ENCODE measurements at places on chromosomes 16 and 17.

GRCh38 chr17:49951362-49952082 is 17.5 kb upstream of the DLX4 start:
- no peak for DNase-seq

DNA sequence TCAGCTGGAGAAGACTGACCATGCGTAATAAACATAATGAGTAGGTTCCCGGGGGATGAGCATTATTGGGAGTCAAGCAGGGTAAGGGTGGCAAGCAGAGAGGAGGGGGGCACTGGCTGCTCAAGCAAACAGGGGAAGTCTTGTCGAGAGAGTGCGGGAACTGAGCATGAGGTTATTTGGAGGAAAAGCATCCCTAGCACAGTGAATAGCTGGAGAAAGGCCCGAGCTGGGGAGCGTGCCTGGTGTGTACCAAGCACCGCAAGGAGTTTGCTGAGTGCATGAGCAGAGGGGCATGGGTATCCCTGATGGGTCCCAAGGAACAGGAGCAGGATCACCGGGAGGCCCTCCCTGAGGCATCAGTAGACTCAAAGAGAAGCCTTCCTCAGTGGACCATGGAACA is 17.2 kb downstream of the CYTH1 start:
- DNase-seq, result no peak

GRCh38 chr16:88527186-88527936 is 42.8 kb upstream of the ZC3H18 start:
- peak; percentile 72 for DNase-seq

DNA sequence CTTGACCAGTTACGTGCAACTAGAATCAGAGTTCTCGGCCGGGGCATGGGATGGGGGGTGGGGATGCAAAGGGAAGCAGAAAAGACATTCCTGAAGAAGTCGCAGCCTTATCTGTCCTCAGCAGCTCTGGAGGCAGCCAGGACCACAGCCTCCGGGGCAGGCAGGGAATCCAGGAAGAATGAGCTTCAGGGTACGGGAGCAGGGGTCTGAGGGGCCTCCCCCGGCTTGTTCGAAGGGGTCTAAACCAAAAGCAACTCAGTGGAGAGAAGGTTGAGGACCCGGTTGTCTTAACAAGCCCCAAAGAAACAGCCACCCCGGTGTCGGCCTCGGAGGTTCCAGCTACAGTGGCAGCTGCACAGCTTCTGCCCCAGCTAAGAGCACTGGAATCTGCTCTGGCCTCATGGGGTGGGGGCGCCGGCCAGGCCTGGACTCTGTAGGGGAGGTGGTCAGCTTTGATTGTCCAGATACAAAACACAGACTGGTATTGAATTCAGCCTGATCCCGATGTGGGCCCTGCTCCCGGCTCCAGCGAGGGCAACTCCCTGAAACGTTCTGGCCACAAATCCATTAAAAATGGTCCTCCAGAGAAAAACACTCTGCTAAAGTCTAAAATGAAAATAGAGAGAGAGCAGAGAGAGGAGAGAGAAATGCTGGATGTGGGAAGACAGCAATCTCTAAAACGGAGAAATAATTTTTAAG is 7.7 kb downstream of the HOXB4 start:
- no peak for DNase-seq

DNA sequence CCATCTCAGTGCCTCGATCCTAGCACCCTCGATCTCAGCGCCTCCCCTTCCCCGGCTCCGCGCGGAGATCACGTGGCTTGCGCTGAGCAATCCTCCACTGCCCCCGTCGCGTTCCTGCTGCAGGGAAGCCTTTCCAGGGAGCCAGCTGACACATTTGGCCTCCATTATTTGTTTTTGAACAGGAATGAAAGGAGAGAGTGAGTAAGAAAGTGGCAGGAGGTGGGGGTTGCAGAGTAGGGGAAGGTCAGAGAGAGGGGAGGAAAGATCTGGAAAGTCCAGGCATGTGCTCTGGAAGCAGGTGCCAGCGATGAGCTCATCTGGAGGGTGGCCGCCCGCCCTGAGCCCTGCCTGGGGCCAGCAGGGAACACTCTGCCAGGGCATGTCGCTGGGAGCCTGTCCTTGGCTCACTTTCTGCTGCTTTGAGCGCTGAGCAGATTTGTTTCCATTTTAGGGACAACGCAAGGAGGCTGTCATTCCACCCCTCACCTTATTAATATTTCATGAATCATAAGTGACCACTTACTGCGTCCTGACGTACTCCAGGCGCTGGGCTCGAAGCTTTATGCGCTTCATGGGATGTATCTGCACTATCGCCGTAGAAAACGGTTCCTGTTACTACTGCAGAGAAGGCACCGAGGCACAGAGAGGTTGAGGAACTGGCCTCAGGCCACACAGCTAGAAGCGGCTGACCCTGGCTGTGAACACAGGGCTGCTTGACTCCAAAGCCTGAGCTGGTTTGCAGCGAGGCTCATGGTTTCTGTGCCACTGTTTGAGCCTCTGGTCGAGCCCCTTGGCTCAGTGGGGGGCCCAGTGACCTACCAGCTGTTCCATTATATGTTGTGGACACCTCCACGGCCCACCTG is 283.1 kb downstream of the SEC14L1 start:
- no peak for DNase-seq

GRCh38 chr17:45976391-45976754 is 22.7 kb upstream of the STH start:
- DNase-seq, result no peak

- DNase-seq, result no peak
Observed at GRCh38 chr17:65633988-65634387, 72.5 kb upstream of the AXIN2 start.

DNA sequence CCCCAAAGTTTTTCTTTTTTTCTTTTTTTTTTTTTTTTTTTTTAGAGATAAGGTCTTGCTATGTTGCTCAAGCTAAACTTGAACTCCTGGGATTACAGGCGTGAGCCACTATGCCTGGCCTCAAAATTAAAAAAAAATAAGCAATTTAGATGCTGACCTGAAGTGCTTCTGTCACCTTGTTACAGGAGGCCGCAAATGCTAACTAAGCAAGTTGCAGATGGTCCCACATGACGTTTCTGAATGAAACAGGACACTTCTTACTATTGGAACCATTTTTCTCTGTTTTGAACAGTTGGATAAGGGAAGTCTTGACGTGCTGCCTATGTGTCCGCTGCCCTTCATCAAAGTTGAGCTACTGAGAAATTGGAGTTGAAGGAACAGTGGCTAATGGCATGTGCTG is 8.8 kb downstream of the ANKRD40CL start:
- DNase-seq, result no peak

DNA sequence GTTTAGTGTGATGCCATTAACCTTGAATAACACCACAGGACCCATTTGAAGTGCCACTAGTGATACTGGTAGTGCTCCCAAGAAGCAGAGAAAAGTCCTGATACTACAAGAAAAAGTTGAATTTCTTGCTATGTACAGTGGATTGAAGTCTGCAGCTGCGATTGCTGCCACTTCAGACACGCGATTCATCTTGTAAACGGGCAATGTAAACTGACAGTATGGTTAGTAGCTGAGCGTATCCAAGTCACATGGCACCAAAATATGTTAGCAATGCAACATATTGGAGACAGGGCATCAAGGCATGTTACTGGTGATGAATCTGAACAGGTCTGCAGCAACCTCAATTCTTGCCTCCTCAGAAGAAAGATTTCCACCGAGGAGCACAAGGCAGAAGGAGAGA is 238.9 kb downstream of the HS3ST3B1 start:
- DNase-seq, result no peak

GRCh38 chr17:9079461-9080103 is 58.3 kb downstream of the NTN1 start:
- peak; percentile 54 for DNase-seq

- peak; percentile 79 for DNase-seq
Observed at GRCh38 chr17:78890498-78890897, 12.5 kb downstream of the CEP295NL start.

- DNase-seq, result peak; percentile 47
Observed at GRCh38 chr17:72587773-72588511, 467.1 kb downstream of the SOX9 start.

DNA sequence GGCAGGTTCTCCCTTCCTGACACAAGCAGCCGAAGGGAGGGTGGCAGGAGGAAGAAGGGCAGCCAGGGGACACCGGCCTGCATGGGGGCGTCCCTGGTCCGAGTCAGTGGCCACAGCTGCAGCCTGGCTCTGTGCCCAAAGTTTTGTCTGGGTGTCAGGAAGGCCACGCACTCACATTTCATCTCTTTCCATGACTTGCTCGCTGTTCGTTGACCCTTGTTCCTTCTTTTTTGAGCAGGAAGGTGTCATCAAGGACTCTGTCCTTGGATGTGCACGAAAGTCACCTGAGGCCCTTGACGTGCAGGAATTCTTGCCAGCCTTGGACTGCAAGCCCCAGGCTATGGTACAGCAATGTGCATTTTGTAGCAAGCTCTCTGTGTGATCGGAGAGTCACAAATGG is 93.3 kb downstream of the TNFRSF13B start:
- DNase-seq, result no peak

DNA sequence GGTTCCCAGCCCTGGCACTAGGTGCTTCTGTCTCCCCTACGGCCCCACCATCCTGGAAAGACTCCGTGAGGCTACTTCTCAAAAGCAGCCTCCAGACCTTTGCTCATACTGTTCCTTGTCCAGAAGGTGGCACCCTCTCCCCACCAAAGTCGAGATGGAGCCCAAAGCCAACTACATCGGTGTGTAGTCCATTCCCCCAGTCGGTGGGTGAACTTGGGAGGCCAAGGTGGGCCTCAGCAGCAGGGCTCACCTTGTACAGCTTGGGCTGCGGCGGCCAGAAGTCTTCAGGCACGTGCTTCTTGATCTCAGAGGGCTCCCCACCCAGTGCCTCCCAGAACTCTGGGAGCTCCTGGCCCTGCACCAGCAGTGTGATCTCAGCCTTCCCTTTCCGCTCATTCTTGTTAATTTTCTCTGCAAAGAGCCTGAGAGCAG is 10.2 kb downstream of the FLII start:
- DNase-seq, result peak; percentile 81

- no peak for DNase-seq
Observed at GRCh38 chr16:58048494-58049231, 23.1 kb downstream of the MMP15 start.

- no peak for DNase-seq
Observed at GRCh38 chr17:29709866-29710519, 87.3 kb upstream of the CORO6 start.

DNA sequence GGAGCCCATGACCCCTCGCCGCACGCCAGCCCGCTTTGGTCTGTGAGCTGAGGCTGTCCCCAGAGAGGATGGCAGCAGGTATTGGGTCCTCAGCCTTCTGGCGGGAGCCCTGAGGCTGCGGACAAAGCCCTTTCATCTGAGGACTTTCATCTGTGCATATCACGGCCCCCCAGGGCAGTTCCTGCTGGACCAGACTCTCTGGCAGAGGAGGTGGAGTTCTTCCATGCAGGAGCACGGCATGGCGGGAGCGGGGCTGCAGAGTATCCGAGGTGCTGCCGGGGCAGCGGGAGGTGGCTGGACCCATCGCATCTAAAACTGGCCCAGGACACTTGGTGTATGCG is 18.8 kb downstream of the DHX38 start:
- DNase-seq, result no peak

- no peak for DNase-seq
Observed at GRCh38 chr16:68235108-68235886, 630 bp downstream of the ESRP2 start.

GRCh38 chr16:58030136-58030840 is 4.7 kb downstream of the MMP15 start:
- no peak for DNase-seq

- DNase-seq, result no peak
Observed at GRCh38 chr16:71352963-71353460, 5.5 kb upstream of the CALB2 start.

DNA sequence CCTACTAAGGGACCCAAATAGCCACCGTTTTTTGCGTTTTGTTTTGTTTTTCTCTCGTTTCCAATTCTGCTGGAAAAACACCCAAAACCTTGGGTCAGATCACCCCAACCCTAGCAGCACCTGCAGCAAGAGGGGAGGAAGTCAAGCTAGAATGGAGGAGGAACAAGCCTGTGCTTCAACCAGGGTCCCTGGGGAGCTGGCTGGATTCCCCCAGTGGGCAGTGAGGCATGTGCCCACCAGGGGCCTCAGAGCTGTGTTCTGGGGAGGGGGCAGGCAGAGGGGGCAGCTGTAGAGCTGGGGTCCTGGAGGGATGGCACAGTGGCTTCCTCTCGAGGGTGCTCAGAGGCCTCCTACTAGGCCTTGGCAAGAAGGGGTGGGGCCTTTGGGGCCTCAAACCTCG is 6.5 kb downstream of the CD79B start:
- no peak for DNase-seq

DNA sequence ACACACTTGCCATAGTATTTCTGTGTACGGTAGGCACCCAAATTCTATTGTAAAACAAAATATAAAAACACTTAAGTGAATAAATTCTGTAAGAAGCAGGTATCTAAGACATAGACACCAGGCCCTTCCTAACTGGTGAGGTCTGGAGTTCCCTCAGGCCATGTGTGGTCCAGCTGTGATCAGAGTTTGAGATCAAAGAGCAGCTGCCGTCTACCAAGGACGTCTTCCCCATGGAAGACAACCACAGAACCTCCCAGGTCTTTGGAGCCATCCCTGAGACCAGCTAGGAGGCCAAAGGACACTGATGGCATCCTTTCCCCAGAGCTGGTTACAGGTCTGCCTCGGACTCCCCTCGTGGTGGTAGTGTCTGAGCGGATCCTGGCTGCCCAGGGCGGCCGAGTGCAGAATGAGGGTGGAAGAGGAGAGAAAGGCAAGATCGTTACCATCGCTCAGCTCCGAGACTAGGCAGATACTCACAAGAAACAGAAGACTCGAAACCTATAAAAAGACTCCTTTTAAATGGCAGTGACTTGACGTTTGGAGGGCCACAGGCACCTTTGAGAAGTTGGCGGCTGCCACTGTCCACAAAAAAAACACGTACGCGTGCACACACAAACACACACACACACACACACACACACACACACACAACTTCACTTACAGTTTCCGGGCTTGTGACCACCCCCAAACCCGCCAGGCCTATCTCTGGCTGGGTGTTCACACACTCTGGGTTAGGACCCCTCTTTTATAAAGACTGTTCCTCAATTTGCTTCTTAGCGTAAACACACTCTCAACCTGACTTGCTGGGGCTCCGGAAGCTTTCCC is 7.5 kb downstream of the TIMP2 start:
- DNase-seq, result no peak

GRCh38 chr16:15649727-15650018 is 372 bp upstream of the NDE1 start:
- DNase-seq, result no peak

GRCh38 chr16:7861891-7862582 is 529.4 kb downstream of the RBFOX1 start:
- no peak for DNase-seq

DNA sequence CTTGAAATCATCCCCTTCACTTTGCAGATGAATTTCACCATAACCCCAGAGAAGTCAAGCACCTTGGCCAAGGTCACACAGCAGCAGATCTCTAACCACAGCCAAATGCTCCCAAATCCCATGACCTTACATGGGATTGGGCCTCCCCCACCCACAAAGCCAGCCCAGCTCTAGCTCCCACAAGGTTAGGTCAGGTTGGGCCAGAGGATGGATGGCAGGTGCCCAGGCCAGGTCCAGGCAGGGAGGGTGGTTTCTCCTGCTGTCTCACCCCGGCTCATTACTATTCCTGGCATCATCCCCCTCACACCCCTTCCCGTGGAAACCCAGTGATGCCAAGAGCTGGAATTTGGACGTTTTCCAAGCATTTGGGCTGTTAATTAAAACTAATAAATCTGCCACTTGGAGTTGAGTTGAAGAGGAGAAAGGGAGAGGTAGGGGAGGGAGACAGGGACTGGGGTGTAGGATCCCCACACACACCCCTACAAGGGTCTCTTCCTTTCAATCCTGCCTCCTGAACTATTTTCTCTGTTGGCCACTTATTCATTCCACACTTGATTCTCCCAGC is 181.6 kb downstream of the TMEM132E start:
- no peak for DNase-seq

GRCh38 chr17:73533781-73534180 is 110.5 kb downstream of the SDK2 start:
- no peak for DNase-seq

GRCh38 chr17:81968850-81969812 is 8.1 kb upstream of the NOTUM start:
- DNase-seq, result no peak
